Astrocyte of the spinal cord (primary cell): ENCODE measurements at places on chromosomes 12 and 14.

- peak; percentile 2 for DNase-seq
These were observed 219.2 kb upstream of the SSTR1 start for GRCh38 chr14:37988472-37988871.

DNA sequence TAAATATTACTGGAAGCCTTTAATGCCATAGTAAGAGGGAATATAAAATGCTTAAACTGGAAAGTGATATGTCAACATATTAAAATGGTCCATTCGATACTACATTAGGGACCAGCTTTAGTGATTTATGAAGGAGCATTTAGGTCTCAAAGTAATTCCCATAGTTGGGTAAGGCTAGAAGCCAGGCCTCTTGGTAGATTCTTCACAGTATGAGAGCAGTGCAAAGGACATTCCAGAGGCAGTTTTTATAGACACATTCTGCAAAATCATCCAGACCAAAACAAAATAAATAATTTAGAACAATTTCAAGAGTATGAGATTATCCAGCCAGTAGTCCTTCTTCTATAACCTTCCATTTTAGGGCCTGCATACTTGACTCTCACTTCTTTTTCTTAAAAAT is 142.6 kb upstream of the PDZRN4 start:
- no peak for DNase-seq

- no peak for DNase-seq
These were observed 2.6 kb upstream of the SLC39A2 start for GRCh38 chr14:20996521-20996920.

GRCh38 chr12:64595863-64596793 is 14.2 kb upstream of the RASSF3 start:
- DNase-seq: no peak

DNA sequence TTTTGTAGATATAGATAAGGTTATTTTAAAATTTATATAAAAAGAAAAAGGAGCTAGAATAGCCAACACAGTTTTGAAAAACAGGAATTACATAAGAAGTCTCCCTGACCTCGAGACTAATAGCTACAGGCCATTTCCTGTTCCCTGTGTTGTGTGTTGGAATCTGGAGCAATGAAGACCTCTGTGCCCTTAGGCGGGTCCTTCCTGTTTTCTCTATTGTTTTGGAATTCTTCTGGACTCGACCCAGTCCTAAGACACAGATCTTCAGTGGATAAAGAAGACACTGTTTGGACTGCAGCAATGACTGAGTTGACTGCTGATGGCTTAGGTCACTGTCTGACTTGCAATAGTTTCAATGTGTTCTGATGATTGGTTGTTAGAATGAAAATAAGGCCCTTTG is 26.2 kb downstream of the SNRPF start:
- DNase-seq: no peak
